ENCODE measurements at places on chromosomes 12 and 14.

- no peak for DNase-seq
Measured at GRCh38 chr12:125175576-125175975, 110.3 kb downstream of the AACS start.

GRCh38 chr12:126509572-126509971 is 1444.3 kb downstream of the AACS start:
- DNase-seq = no peak

DNA sequence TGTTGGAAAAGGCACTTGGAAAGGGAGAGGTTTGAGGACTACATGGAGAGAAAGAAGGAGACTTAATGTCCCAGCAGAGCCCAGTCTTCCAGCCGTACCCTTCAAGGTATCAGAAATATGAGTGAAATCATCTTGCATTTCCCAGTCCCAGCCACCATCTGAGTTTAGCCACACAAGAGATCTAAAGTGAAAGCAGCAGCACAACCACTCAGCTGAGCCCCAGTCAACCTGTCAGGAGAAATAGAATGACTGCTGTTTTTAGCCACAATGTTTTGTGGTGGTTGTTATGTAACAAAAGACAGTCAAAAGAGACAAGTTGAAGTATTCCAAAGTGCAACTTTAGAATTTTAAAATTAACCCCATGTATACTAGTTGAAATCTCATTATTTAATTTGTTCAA is 28.0 kb downstream of the DERA start:
- DNase-seq = no peak

DNA sequence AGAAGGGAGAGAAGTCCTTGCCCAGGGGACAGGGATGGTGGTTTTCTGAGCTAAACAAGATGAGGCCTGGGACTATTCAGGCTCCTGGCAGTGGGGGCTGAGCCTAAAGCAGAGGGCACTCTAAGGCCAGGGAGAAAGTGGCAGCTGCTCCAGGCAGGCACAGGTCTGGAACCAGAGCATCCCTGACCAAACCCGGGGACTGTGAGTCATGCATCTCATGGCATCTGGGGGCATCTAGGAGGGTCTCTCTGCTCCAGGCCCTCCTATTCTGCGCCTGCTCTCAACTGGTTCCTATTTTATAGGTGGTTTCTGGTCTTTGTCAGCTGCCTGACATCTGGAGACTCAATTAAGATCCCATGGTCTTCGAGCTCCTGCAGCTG is 11.6 kb downstream of the KRT7 start:
- no peak for DNase-seq

- no peak for DNase-seq
Measured at GRCh38 chr12:58419196-58419760, 477.9 kb downstream of the ATP23 start.

GRCh38 chr14:76480426-76480825 is 104.5 kb downstream of the ESRRB start:
- no peak for DNase-seq

DNA sequence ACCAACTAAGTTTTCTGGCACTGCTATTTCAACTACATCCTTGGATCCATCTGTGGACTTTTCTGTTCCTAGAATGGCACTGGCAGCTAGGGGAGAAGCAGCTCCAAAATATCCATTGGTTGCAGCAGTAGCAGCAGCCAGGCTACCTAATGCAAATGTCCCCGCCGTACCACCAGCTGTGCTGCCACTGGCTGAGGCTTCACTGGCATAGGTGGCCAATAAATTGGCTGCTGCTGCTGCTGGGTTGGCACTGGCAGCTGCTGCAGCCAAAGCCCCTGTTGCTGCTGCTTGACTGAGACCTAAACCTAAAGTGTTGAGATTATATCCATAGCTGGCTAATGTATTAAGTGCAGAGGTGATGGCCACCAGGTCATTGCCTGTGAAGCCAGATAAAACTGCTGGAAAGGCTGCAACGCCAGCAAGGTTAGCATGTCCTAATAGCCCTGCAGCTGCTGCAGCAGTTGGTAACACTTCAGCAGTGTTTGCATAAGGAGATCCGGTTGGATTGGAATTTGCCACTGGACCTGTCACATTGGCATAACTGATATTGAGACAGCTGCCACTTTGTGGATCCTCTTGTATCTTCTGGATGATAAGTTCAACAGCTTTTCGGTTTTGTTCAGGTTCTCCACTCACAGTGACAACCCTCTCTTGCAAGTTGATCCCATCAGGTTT is 149.5 kb downstream of the NOVA1 start:
- DNase-seq = peak; percentile 78

GRCh38 chr12:70719672-70720420 is 82.6 kb upstream of the PTPRB start:
- DNase-seq = peak; percentile 62

- peak; percentile 81 for DNase-seq
Measured at GRCh38 chr12:119710374-119710964, 42.5 kb downstream of the PRKAB1 start.

DNA sequence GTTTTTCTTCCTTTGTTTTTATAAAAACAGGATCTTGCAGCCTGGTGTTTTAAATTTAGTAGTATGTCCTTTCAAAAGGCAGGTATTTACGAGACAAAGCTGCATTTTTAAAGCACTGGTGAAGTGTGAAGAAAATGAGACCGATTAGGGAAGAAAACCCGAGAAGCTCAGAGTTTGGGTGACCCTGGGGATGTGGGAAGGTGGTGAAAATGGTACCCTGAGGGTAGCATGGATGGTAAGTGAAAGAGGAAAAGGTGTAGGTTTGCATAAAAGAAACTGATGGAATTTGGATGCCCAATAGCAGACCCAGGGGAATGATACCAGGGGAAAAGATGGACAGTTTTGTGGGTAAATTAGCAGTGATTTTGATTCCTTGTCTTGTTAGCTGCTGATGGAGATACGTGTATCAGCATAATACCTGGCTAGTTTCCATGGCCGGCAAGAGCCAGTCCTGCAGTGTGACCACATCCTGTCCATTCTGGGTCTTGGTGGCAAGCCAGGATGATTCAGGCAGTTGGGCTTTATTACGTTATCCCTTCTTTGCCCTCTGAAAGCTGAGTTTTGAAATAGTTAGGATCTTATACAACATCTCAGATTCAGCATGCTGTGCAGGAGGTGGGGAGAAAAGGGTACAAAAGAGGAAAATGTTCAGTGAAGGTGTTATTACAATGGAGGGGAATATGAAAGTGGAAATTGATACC is 8.9 kb downstream of the BICD1 start:
- DNase-seq = no peak

DNA sequence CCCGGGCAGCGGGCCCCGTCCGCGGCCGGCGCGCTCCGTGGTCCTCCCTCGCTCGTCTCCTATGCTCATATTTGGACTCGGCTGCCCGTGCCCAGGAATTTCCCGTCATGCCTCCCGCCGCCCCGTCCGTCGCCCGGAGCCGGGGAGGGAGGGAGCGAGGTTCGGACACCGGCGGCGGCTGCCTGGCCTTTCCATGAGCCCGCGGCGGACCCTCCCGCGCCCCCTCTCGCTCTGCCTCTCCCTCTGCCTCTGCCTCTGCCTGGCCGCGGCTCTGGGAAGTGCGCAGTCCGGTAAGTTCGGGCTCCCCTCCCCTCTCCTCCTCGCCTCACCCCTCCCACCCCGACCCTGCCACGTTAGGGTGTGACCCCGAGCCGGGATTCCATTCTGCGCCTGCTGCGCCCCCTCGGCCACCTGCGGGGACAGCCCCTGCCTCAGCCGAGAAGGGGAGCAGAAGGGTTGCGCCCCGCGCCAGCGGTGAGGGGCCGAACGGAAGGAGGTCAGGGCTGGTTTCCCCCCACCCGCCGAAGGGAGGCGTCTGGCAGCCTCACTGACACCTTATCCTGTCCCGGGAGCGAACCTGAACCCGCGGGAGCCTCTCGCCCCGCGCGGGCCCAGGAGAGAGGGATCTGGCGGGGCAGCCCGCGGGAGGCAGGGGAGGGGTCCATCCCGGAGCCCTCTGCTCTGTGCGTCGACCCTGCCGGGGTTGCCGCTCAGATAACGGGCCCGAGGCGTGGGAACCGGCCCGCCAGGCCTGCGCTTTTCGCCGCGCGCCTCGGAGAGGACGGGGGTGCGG is at the start of gene MSRB3:
Gene MSRB3, plus strand, starts transcription at position 108 of the 793 bp plus-strand sequence. CDS start 29,897 bp downstream, outside the sequence.
- DNase-seq = no peak

GRCh38 chr12:15563663-15564062 is 225.5 kb downstream of the EPS8 start:
- DNase-seq = no peak

GRCh38 chr14:35410858-35411257 is 6.3 kb upstream of the NFKBIA start:
- no peak for DNase-seq

DNA sequence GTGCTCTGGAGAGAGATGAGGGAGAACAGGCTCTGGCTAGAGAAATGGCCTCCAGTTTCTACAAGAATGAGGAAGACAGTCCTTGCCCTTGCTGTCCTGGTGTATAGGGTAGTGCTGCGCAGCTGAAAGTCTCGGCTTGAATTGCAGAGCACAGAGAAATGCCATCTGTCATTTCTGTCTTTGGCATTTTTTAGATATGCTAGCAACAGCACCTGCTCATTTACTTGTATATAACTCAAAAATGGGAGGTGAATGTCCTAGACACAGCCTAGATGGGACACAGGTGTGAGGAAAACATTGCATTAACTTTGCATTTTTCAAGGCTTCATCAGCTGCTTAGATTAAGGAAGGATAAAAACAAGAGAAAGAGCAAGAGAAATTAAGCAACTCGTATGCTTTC is 35.8 kb downstream of the GPR19 start:
- DNase-seq = no peak

DNA sequence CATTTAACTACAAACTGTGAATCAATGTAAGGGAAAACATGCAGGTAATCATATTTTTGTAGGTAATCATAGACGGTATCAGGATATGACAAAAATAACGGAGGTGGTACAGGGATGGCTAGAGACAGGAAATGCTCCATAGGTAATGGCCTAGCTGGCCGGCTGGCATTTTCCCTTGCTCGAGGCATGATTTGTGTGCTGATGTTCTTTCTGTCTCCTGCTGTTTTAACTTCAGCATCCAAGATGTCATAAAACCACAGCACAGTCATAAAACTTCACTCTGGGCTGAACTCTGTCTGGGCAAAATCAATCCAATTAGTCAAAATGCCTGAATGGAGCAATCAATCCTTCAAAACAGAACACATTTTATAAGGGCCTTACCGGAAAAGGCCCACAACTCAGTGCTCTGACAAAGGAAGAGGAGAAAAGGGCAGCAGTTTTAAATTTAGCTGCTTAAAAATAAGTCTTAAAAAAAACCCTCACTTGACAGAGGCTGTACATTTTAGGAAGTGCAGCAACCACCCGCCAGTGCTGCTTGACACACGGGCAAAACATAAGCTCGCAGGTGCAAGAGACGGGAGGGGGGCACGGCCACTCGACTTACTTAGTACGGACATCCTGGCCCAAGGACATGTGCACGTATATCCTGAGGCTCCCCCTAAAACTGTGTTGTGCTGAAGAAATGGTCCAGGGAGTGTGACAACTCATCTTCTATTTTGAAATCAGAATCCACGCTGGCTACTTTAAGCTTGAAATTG is 40.5 kb upstream of the GPR68 start:
- DNase-seq = no peak

DNA sequence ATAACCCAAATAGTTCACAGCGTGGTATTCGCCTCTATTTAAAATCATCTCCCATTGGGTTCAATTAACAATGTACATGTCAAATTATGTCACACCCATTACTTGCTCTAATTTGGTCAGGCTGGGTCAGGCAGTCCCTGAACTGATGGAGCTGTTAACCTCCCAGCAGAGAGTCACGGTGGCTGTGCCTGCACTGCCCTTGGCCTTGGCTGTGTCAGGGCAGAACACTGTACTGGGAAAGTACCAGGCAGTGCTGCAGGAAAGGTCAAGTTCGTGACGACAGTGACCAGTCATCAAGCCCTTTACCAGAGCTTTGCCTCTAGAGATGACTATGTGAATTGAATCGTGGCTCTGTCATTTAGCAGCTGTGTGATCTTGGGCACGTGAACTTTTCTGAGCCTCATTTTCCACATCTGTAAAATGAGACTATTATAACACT is 100.0 kb downstream of the ARF6 start:
- DNase-seq = no peak

DNA sequence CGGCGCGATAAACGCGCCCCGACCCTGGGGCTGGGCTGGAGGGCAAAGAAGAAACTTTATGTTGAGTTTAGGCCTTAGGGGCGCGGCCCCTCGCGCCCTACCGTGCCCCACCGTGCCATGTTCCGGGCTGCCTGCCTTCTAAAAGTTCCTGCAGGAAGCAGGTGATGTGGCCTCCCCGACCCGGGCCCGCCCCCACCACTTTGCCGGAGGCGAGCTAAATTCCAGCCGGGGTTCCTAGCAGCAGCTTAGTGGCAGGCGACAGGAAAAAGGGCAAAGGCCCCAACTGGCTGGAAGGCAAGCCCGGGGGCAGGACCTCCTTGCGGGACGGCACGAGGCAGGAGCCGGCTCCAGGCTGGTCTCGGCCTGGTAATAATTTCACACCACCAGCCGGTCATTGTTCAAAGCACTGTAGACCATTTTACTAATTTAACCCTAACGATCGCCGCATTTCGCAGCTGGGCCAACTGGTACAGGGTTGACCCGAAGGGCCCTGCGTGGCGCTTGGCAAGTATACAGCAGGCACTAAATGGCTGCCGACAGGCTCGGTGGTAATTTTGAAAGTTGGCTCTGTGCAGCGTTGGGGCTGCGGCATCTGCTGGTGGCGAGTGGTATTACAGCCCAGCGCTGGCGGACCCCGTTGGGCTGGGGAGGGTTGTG is 895 bp upstream of the CCDC88C start:
- DNase-seq = peak; percentile 46

GRCh38 chr12:95759718-95760117 is 30.8 kb downstream of the NTN4 start:
- no peak for DNase-seq
